CD4-positive, alpha-beta T cell (primary cell): ENCODE measurements at places on chromosomes 1 and 21.

GRCh38 chr1:228095938-228096337 is 7.2 kb downstream of the C1orf35 start:
- no peak for DNase-seq

DNA sequence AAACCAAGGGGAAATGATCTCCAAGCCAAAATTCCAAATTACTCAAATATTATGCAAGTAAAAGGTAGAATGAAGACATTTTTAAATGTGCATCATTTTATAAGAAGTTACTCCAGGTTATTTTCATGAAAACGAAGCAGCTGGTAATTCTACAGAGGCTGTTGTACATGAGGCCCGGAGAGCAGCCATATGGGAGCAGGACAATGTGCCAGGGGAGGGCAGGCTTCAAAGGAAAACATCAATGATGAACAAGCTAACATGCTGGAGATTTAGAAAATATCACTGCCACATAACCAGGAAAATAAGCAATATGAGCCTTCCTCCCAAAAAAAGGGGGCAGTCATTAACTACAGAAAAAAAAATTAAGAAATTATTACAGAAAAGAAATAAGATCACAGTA is 109.1 kb downstream of the TIAM1 start:
- no peak for DNase-seq

- no peak for DNase-seq
These were observed at the start of gene TIE1 for GRCh38 chr1:43300378-43301094. Gene TIE1 (plus strand): TSS chr1:43300982. CDS start chr1:43301072, 90 bp downstream.

- DNase-seq, result no peak
These were observed 67.8 kb upstream of the BCL10 start for GRCh38 chr1:85344256-85344694.
